ENCODE measurements at places on chromosomes 5 and 9. TPM values are rescaled to one million over a fixed set of nuclear protein-coding genes. Genes with fewer than 3 reads are reported as not detected.

PCDHGA1 gene
- total RNA-seq: 0.69 TPM

- no peak for DNase-seq
Observed at GRCh38 chr5:16727755-16728325, 111.0 kb upstream of the RETREG1 start.

DNA sequence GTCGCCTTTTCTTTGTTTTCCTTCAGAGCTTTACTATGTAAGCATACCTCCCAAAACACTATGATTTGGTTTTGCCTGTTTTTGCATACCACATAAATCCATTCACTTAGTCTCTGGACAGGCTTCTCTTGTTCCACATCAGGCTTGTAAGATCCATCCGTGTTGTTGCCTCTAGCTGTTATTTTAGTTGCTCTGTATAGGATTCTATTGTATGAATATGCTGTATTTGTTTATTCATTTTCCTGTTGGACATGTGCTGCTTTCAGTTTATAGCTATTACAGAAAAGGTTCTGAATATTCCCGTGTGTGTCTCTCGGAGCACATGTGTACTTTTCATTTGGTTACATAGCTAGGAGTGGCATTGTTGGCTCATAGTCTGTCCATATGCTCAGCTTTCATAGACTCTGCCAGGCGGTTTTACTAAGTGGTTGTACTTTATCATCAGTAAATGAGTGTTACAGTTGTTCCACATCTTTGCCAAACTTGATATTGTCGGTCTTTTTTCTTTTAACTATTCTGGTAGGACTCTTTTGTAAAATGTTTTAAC, 41.8 kb downstream of the NUP214 start:
- DNase-seq: no peak

DNA sequence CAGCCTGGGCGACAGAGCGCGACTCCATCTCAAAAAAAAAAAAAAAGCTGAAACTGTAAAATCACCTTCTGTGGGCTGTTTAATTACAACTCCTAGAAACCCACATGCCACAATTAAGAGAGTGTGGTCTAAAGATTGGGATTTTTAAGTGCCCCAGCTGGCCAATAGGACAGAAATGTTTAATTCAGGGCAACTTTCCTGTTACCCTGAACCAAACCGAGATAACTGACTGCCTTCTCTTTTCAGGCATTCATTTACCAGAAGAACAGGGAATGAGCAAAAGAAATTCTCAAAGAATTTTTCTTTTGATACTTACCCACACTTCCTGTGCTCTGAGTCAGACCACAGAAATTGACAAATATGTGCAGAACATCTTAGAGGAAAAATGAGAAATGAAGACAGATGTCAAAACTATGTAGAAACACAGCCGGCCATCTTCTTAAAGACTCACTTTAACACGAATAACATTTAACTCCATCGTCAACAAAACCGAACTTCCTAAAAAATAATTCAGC, 221.3 kb upstream of the DAPK1 start:
- DNase-seq: no peak

DNA sequence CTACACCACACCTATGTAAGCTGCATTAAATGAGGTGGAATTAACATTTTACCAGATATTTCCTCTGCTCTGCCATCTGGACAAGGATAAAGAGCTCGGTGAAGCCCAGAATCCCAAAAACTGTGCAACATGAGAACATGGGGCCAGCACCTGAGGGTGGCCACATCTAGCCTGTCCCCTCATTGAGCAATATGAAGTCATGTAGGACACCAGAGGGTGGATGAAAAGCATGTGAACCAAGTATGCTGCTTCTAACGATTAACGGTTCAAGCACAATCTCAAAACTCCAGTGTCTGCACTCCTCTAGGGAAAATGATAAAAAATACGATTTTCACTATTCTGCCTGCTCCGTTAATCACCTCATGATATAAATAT, 545.8 kb downstream of the EBF1 start:
- DNase-seq: no peak

GRCh38 chr5:55226934-55227663, at the start of gene MCIDAS:
Gene MCIDAS (minus strand): TSS chr5:55227315. CDS start chr5:55227138, 177 bp downstream.
- DNase-seq: peak; percentile 83

SLC34A1 gene
- 0.91 TPM for total RNA-seq

DNA sequence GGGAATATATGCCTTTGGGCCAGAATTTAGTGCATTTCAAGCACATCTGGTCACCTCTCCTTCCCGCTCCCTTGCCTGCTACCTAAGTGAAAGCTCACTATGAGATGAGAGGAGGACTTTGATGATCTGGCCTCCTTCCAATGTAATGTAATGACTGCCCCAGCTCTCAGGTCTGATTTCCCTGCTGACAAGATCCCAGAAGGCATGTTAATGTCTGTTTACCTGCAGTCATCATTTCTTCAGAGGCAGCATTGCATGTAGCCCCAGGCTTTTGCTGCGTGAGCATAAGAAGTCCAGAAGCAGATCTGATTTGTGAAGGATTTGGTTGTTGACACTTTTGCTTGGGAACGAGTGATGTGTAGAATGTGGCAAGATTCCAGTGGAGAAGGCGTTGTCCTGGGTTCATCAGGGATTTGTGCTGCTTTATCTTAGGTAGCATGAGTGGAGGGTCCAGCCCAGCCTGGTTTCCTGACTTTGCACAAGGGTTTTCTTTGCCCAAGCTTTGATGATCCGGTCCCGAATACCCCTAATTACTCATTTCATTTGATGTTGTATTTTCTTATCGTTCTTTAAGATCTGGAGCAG, 192.7 kb downstream of the GOLPH3 start:
- no peak for DNase-seq

GRCh38 chr5:148949841-148950470, 112.9 kb downstream of the SH3TC2 start:
- DNase-seq: no peak

AHRR gene
- total RNA-seq: 1.7 TPM

- no peak for DNase-seq
Observed at GRCh38 chr5:3342271-3343100, 253.1 kb upstream of the IRX1 start.

GRCh38 chr5:145937432-145938250, 1.3 kb downstream of the SH3RF2 start:
- peak; percentile 32 for DNase-seq

- DNase-seq: no peak
Observed at GRCh38 chr5:126937771-126938170, 92.6 kb downstream of the MARCHF3 start.

DNA sequence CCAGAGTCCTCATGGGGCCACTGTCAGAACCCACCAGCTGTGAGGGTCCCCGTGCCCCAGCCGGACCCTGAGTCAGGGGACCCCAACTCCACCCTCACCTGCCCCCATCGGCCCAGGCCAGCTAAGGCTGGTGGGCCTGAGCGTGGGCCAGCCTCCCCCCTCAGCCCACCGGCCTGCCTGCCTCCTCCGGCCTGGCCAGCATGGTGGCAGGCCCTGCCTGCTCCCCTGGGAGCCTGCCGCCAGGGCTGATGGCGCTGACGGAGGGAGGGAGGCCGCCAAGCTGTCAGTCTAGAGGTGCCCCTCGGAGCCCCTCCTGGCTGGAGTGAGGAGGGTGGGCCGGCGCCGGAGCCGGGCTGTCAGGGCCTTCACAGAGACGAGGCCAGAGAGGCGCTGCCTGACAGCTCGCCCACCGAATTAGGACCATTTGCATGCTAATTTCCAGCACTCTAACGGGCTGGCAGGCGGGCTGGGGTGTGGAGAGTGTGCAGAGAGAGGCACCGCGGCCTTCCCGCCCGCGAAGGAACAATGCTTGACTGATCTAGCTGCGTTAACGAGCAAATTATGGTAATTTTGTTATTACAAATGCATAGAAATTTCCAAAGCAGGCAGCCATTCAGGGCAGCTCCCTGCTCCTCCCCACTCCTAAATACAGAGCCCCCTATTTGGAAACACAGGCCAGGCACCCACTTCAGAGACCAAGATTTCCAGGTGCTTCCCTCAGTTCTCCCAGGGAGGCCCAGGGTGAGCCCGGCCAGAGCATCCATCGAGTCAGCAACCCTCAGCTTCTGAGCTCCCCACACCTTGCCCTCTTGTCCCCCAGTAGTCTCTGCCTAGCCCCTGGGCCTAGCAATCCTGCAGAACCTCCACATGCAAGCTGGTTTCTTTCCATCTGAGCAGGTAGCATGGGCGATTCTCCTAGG, 169.3 kb downstream of the PAX5 start:
- DNase-seq: peak; percentile 42

MLANA gene
- total RNA-seq: not detected

GRCh38 chr9:121779381-121780117, 128.1 kb downstream of the DAB2IP start:
- peak; percentile 27 for DNase-seq

DNA sequence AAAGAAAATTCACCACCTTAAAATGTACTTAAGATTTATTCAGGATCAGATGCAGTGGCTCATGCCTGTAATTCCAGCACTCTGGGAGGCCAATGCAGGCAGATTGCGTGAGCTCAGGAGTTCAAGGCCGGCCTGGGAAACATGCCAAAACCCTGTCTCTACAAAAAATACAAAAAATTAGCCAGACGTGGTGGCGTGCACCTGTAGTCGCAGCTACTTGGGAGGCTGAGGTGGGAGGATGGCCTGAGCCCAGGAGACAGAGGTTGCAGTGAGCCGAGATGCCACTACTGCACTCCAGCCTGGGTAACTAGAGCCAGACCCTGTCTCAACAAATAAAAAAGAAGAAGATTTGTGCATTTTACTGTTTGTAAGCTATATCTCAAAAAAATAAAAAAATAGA, 34.7 kb upstream of the GFPT2 start:
- DNase-seq: no peak

- no peak for DNase-seq
Observed at GRCh38 chr5:97840643-97841042, 657.6 kb upstream of the RIOK2 start.

DNA sequence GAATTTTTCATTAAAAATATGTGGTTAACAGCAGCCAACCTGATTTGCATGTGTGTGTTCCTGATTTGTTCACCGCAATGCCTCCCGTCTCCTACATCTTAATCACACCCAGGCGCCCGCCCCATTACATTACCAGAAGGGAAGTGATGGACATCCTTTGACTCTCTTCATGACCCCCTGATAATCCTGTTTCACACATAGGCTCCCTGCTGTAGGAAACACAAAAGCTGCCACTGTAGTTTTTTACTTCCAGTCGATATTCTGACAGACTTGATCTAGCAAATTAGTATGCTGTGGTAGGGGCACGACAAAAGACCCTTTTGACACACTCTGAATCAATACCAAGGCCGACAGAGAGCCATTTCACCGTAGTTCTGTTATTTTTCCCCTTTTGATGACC, 287.8 kb upstream of the ISL1 start:
- no peak for DNase-seq

GRCh38 chr9:69122549-69123141, 51.4 kb upstream of the TJP2 start:
- peak; percentile 54 for DNase-seq

GRCh38 chr5:86917117-86917579, 299.4 kb downstream of the COX7C start:
- DNase-seq: peak; percentile 61

PPP3R2 gene
- total RNA-seq: not detected

GRCh38 chr9:37952731-37953130, 48.8 kb upstream of the SLC25A51 start:
- no peak for DNase-seq

PCSK5 gene
- 14.7 TPM for total RNA-seq

DNA sequence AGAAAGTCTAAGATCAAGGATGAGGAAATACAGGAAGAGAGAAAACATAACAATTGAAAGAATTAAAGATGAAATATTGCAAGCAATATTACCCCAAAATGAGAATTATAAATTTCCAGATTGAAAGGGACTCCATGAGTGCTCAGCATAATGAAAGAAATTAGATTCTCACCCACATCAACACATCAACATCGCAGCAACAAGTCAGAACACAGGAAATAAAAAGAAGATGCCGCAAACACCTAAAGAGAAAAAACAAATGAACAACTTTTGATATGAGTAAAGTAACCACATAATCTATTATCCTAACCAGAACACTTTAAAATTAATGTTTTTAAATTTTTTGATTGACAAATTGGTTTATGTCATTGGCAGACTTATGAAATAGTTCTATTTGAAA, 318.3 kb upstream of the PTGER4 start:
- no peak for DNase-seq

DNA sequence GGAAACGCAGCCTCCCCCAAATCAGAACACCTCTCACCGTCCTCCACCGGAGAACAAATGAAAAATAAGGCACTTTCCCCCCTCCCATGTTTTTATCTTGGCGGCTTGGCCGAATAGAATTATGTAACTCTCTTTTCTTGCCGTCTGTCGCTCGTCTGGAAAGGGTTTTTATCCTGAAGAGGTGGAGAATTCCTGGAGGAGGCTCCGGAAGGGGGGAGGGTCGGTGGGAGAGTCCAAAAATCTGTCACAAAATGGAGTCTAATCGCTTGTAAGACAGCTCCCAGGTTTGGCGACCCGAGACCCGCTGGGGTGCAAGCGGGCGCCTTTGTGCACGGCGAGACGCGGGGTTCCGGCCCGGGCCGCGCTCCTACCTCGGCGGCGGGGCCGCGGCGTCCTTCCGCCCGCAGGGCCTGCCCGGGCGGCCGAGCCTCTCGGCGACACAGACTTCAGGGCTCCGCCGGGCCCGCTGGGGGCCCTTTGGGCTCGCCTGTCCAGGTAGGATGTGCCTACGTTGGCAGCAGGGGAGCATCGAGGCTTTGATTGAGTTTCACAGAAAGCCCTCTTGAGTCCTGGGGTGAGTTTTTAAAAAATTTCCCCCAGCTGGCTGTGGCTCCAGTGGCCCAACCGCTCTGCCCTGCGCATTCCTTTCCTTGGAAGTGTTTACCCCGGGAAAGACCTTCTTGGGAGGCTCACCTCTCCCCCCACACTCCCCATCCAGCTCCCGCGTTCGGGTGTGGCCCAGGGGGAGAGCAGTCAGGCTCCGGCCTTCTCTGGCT, 5.0 kb downstream of the LMX1B start:
- no peak for DNase-seq
